ENCODE measurements at places on chromosomes 7 and 10.

DNA sequence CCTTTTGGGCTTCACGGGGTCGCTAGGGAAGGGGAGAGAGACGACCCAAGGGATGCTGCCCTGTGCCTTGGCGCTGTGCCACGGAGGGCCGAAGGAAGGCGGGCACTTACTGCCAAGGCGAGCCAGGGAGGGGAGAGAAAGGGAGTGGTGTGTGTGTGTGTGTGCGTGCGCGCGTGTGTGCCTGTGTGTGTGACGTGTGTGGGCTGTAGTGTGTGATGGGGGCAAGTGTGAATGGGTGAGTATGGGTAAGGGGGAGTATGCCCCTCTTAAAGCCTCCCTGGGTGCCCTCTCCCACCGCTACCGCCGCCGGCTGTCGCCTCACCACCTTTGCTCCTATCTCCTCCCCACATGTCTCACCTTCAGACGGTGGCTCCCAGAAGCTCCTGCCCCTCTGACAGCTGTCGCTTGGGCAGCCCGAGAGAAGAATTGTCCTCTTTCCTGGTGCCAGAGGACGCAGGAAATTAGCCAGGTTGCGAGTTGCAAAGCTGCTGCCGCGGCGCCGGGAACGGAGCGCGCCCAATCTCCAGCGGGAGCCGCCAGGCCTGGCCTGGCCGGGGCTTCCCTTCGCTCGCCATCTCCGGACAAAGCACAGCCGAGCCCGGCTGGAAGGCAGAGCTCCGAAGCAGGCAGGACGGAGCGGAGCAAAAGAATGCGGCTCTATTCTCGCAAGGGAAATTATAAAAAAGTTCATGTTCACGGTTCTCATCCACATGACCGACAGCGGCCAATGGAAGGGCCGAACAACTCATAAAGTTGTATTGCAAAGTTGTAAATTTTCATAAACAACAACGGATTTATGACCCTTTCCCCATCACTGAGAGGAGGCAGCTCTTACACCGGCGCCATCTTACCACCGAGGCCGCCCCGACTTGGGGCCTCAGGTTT lies at the start of gene HOXA3:
Gene HOXA3, minus strand, starts transcription at position 653 of the 885 bp plus-strand sequence. CDS start 41,943 bp downstream, outside the sequence.
- no peak within 1 kb of the TSS for H3K27ac ChIP-seq
- peaks cover 11% of the 10 kb centered on the region for H3K36me3 ChIP-seq
- H3K4me1 ChIP-seq = peaks cover 16% of the 10 kb centered on the region
- peaks cover 59% of the 10 kb centered on the region for H3K27me3 ChIP-seq
- ATAC-seq = no peak
- peak within 1 kb of the TSS; percentile 68 for H3K4me3 ChIP-seq

GRCh38 chr7:138387755-138388475 lies 72.1 kb upstream of the TRIM24 start:
- no peaks in the 10 kb centered on the region for H3K36me3 ChIP-seq
- no peak overlapping the region for H3K27ac ChIP-seq
- no peak overlapping the region for H3K4me3 ChIP-seq

DNA sequence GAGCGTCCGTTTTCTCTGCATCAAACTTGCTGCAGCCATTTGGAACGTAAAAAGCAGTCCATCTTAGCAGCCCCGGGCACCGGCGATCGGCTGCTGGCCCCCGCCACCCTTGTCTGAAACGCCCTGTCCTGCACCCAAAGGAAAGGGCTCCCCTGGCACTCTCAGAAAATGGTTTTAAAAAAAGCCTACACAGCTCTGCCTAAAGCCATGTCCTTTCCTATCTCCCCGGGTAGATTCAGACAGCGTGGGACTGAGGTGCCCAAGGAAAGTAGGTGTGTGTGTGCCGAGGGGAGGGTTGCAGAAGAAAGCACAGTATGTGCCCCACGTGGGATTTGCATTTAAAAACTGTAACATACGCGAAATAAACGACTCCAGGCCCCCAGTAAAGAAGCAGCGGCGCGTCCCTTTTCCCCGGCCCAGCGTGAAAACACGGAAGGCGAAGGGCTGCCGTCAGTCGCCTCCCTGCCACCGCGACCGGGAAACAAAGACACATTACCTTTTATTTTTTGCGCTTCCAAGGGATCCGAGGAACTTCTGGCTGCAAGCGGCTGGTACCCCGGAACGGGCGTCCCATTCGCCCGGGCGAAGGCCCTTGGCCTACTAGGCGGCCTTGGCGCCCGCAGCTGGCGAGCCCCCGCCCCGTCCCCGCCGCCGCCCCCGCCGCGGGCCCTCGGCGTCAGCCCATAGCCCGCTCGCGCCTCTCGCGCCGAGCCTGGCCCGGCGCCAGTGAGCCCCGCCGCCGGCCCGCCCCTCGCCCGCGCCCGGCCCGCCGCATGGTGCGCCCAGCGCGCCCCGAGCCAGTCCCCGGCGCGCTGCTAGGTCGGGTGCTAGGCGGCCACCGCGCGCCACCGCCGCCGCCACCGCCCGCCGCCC lies 304.6 kb downstream of the PRPF18 start:
- H3K4me1 ChIP-seq = peaks cover 7% of the 10 kb centered on the region
- H3K27ac ChIP-seq = no peak overlapping the region
- peak overlapping the region; percentile 70 for H3K4me3 ChIP-seq
- peaks cover 61% of the 10 kb centered on the region for H3K27me3 ChIP-seq
- H3K36me3 ChIP-seq = no peaks in the 10 kb centered on the region
- peak; percentile 21 for ATAC-seq

DNA sequence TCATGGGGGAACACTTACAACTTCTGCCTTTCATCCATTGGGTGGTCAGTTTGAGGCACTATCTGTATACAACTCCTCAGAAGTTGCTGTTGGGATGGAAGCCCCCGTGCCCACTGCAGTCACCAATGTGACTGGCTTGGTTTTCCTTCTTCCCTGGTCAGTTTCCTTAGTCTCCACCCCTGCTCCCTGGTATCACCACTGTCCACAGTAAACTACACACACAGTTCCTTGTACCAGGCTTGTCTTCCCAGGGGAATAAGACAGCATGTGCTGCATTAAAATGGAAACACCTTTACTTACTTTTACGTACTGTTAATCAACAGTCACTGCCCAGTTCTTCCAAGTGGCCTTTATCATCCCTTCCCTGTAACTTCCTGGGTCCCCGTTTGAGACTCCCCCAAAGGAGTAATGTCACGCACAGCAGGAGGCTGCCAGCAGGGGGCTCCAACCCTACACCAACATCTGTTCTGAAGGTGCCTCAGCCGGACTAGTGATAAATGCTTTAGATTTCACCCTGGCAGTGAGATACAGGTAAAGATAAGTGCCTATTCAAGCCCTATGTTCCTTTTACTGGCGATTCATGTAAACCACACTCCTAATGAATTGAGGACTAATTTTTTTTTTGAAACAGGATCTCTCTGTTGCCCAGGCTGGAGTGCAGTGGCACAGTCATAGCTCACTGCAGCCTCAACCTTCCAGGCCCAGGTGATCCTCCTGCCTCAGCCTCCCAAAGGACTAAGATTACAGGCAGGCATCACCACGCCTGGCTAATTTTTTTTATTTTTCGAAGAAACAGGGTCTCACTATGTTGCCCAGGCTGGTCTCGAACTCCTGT lies 45.3 kb upstream of the PIK3AP1 start:
- H3K27me3 ChIP-seq = peaks cover 4% of the 10 kb centered on the region
- H3K36me3 ChIP-seq = no peaks in the 10 kb centered on the region
- no peak overlapping the region for H3K27ac ChIP-seq
- ATAC-seq = peak; percentile 86

DNA sequence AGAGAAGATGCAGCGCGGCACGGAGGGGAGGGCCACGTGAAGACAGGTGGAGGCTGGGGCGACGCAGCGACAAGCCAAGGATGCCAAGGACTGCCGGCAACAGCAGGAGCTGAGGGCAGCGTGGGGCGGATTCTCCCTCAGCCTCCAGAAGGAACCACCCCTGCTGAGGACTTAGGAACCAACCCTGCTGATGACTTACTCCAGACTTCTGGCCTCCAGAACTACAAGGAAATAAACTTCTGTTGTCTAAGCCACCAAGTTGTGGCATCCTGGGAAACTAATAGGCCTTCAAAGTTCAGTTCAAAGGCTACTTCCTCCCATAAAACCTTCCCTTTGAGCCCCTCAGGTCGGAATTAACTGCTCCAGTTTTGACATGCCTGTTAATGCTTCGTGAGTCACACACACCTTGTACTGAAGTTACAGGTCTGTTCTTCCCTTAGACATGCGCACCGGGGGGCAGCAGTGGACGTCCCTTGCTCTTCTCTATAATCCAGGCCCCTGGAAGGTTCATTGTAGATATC lies 88.4 kb upstream of the RHEB start:
- H3K36me3 ChIP-seq = peaks cover 13% of the 10 kb centered on the region
- H3K27me3 ChIP-seq = no peaks in the 10 kb centered on the region
- H3K4me1 ChIP-seq = peaks cover 5% of the 10 kb centered on the region
- no peak overlapping the region for H3K4me3 ChIP-seq
- ATAC-seq = no peak

DNA sequence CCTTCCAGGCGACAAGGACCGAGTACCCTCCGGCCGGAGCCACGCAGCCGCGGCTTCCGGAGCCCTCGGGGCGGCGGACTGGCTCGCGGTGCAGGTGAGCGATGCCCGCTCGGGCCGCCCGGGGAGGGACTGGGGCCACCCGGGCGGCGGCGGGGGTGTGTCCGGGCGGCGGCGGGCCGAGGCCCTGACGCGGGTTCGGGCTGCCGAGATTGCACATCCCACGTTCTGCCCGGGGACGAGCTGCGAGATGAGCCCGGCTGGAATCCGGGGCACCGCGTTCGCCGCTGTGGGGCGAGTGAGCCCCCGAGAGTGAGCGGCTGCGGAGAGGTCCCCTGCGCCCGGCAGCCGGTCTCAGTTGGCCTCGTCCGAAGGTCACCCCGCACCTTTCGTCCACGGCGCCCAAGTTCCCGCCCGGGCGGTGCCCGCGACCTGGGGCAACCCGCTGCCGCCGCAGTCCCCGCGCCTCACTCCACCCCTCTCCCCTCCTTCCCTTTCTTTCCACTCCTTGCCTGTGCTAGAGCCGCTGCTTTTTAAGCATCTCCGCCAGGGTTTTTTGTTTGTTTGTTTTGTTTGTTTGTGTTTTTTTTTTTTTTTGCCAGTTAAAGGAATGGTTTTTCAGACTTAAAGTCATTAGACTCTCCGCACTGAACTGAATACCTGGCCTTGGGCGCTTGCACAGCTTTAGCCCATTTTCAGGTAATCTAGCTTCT lies 515 bp downstream of the RALA start:
- H3K4me3 ChIP-seq = peak overlapping the region; percentile 92
- H3K27me3 ChIP-seq = no peaks in the 10 kb centered on the region
- peaks cover 29% of the 10 kb centered on the region for H3K4me1 ChIP-seq
- ATAC-seq = peak; percentile 71
- H3K27ac ChIP-seq = peak overlapping the region; percentile 88

DNA sequence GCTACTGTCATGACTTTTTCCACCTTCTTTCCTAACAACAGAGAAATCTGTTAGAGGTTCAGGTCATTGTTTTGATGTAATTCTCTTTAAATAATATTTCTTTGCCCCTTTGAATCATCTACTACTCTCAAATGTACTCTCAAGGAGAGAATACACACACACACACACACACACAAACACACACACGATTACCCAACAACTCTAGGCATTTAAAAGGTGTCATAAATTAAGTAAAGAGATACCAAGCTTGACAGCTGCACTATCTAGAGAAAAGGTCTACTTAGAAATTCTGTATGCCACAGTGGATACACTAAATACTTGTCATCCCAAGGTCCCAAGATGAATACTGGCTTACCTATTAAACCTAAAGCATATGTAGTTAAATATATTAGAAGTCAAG lies 4.8 kb downstream of the PANK1 start:
- peaks cover 3% of the 10 kb centered on the region for H3K4me1 ChIP-seq
- ATAC-seq = no peak
- H3K27ac ChIP-seq = no peak overlapping the region

GRCh38 chr7:47574482-47575329 lies 7.2 kb downstream of the TNS3 start:
- H3K4me3 ChIP-seq = no peak overlapping the region
- H3K27me3 ChIP-seq = peaks cover 6% of the 10 kb centered on the region
- no peaks in the 10 kb centered on the region for H3K4me1 ChIP-seq
- ATAC-seq = no peak
- no peaks in the 10 kb centered on the region for H3K36me3 ChIP-seq

DNA sequence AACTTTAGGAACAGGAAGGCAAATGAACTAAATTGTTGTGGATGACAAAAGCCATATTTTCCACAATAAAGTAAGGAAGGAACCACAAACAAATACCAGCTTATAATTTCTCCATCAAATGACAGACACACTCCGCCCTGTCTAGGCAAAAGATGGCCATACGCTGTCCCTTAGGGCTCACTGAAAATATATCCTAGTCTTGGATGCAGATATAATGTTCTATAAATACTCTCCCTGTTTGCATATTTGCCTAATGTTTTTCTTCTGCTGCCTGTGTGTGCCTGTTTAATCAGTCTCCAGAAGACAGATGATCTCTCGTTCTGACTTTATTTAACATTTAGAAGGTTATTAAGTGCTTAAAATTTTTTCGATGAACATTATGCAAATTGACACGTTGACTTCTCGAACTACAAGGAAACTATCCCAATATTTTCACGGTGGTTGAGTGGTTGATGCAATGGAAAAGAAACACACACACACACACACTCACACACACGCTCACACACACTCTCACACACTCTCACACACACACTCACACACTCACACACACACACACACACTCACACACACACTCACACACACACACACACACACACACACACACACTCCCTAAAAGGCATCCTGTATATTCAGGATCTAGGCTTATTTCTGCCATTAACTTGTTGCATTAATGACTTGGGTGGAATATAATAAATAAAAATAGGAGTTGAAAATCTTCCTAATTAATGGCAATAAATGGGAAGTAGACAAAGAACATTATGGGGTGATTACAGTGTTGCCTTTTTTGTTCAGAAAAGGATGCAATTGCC lies 297.1 kb downstream of the PRPF18 start:
- no peak overlapping the region for H3K4me3 ChIP-seq
- H3K36me3 ChIP-seq = no peaks in the 10 kb centered on the region
- H3K27ac ChIP-seq = no peak overlapping the region
- H3K4me1 ChIP-seq = peaks cover 3% of the 10 kb centered on the region
- H3K27me3 ChIP-seq = peaks cover 13% of the 10 kb centered on the region

DNA sequence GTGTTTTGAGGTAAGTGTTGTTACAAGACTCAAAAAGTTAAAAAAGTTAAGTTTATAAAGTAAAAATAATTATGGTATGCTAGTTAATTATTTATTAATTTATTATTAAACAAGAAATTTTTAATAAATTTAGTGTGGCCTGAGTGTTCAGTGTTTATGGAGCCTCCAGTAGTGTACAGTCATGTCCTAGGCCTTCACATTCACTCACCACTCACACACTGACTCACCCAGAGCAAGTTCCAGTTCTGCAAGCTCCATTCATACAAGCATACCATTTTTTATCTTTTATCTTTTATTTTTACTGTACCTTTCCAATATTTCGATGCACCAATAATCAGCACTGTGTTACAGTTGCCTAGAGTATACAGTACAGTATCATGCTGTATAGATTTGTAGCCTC lies 381.2 kb upstream of the MGMT start:
- no peaks in the 10 kb centered on the region for H3K27me3 ChIP-seq
- H3K4me3 ChIP-seq = no peak overlapping the region
- no peaks in the 10 kb centered on the region for H3K36me3 ChIP-seq
- H3K27ac ChIP-seq = no peak overlapping the region

DNA sequence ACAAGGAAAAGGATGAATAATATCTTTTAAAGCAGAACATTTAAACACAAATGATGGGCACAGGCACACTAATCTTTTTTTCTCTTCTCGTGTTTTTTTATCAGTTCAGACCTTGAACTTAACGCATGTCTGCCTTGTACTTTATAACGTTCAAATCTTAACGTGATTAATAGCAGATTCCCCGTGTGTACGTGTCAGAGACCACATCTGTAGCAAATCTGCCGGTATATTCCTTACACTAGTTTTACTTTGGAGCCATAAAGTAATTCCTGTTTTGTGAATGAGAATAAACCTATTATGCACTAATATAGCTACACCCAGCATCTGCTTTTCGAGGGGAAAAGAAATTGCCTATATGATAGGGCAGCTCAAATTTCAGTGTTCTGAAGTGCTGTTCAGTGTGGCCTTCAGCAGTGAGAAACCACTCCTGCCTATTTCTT lies 166.0 kb upstream of the TCF7L2 start:
- H3K4me3 ChIP-seq = no peak overlapping the region
- H3K27me3 ChIP-seq = no peaks in the 10 kb centered on the region
- no peak overlapping the region for H3K27ac ChIP-seq
- no peaks in the 10 kb centered on the region for H3K36me3 ChIP-seq

All from activated T-helper 17 cell treated with anti-CD3 and anti-CD28 coated beads, Interleukin-2, amount 50 U/mL, for 72 hours (primary cell).